ENCODE measurements at places on chromosomes 7 and 10.

DNA sequence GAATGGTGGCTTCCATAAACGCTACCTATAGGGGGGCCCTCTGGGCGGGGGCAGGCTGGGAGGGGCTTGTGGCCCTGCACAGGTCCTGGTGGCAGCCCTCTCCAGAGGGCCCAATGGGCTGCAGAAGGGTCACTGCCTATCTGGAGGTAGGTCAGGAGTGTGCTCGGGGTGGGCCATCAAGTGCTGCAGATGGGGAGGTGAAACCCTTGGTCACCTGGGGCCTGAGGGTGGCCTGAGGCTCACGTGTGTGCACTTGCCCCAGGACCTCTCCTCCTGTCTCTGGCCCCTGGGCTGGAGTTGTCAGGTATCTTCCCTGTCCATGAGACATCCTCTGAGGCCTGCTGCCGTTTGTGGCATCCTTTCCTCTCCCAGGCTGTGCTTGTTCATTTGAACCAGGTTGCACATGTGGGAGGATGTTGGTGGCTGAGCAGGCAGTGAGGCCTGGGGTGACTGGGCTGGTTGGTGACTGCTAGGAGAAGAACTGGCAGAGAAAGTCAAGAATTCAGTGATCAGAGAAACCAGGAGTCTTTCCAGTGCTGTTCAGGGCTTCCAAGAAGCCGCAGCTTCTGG is 21.1 kb upstream of the SH2D4B start:
- no peak for DNase-seq

GRCh38 chr7:150784954-150785353 is 15.2 kb downstream of the TMEM176B start:
- DNase-seq = no peak

DNA sequence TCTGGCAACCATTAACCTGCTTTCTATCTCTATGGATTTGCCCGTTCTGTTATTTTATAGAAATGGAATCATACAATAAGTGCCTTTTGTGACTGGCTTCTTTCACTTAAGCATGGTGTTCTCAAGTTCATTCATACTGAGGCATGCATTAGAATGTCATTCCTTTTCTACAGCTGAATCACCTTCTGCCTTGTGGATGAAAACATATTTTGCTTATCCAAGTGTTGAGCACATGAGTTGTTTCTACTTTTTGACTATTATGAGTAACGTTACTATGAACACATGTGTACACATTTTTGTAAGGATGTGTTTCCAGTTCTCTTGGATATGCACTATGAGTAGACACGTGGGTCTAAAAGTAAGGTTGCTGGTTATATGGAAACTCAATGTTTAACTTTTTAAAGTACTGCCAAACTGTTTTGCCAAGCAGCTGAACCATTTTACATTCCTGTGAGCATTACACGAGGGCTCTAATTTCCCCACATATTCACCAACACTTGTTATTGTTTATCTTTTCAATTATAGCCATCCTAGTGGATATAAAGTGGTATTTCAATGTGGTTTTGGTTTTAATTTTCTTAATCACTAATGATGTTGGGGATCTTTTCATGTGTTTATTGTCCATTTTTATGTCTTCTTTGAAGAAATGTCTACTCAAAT is 241.3 kb downstream of the FANK1 start:
- no peak for DNase-seq

- no peak for DNase-seq
These were observed 234.5 kb downstream of the TCERG1L start for GRCh38 chr10:131077031-131077430.

GRCh38 chr7:33685981-33686683 is 219.2 kb upstream of the BMPER start:
- DNase-seq = no peak

DNA sequence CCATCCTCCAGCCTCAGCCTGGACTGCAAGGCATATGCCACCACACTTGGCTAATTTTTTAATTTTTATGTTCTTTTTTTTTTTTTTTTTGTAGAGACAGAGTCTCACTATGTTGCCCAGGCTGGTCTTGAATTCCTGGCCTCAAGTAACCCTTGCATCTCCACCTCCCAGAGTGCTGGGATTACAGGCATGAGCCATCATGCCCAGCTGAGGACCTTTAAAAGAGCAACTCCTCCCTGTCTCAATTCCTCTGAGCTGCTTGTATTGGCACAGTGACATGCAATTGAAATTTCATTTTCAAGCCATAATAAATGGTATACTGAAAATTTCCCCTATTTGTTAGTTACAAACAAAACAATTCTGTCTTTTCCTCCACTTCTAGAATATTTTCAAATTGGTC is 19.5 kb downstream of the DNAJB9 start:
- no peak for DNase-seq

GRCh38 chr10:97904018-97904381 is 54.4 kb downstream of the GOLGA7B start:
- no peak for DNase-seq

DNA sequence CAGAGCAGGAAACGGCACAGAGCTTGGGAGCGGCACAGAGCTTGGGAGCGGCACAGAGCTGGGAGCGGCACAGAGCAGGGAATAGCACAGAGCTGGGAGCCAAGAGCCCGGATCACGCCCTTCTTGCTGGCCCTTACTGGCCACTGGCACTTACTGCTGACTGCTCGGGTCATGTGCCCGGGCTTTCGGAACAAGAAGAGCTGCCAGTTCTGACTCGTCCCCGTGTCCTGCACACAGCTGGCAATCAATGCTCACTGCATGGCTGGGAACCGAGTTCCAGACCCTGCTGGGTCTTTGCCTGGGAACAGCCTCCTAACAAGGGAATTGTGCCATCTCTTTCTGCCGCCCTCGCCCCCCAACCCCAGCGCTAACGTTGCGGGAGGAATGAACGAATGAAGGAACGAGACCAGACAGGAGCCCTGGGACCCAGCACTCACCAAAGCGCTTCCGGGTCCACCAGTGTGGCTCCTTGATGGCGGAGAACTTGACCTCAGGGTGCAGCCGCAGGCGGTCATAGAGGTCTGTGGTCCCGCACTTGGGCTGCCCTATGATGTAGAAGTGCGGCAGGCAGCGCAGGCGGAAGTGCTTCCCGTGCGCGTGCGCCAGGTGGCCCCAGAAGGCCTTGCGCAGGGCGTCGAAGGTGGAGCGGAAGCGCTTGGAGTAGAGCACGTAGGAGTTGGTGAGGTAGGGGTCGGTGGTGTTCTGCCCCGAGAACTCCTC is 49.1 kb downstream of the CHST15 start:
- DNase-seq = no peak

DNA sequence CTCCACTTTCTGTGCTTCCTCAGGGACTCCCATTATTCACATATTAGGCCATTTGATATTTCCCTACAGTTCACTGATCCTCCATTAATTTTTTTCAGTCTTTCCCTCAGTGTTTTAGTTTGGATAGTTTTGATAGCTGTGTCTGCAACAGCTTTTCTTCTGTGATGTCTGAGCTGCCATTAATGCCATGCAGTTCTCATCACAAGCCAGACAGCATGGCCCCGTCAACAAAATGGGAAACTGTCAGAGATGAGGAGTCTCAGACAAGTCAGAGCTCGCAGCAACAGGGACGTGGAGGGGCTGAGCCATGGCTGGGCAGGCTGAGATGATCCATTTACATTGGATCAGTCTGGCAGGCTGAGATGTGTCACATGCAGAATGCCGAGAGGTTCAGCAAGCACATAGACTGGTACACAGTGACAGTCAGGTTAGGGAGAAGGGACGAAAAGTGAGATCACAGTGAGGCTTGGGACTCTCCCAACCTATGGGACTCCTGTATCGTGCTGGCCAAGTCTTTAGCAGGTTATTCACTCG is 65.4 kb downstream of the NPS start:
- DNase-seq = no peak

DNA sequence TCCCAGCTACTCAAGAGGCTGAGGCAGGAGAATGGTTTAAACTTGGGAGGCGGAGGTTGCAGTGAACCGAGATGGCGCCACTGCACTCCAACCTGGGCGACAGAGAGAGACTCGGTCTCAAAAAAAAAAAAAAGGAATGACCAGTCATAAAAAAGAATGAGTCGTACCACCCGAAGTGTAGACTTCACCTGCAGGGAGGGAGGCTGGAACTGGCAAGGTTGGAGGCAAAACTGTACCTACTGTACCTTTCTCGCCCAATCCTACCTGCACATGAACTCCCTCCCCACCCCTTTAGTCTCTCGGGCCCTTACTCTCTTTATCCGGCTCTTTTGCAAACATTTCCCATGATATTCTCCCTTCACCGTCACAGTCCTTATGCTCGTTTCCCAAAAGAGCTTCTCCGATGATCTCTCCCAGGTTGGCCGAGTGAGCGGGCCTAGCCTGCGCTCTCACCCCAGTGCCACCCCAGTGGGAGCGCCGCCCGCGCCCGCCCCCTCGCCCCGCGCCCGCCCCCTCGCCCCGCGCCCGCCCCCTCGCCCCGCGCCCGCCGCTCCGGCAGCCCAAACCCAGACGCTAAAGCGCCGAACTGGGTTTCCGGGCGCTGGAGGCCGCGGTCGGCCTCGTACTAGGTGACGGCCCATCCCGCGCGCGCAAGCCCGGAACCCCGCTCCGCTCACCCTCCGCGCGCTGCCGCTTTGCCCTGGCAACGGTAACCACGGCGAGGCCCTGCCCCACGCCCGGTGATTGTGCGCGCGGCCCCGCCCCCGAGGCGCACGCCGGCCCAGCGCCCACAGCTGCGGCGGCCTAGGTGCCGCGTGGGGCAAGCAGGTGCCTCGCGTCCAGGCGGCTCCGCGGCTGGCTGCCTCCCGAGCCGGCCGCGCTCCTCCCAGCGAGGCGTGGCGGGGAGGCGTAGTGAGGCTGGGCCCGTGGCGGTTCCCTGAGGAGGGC is at the start of gene SMKR1:
Gene SMKR1 (plus strand): TSS at position 772 of the 948 bp plus-strand sequence. CDS start 294 bp downstream, outside the sequence.
- DNase-seq = peak; percentile 89

GRCh38 chr10:59654007-59654406 is 55.6 kb downstream of the SLC16A9 start:
- no peak for DNase-seq

DNA sequence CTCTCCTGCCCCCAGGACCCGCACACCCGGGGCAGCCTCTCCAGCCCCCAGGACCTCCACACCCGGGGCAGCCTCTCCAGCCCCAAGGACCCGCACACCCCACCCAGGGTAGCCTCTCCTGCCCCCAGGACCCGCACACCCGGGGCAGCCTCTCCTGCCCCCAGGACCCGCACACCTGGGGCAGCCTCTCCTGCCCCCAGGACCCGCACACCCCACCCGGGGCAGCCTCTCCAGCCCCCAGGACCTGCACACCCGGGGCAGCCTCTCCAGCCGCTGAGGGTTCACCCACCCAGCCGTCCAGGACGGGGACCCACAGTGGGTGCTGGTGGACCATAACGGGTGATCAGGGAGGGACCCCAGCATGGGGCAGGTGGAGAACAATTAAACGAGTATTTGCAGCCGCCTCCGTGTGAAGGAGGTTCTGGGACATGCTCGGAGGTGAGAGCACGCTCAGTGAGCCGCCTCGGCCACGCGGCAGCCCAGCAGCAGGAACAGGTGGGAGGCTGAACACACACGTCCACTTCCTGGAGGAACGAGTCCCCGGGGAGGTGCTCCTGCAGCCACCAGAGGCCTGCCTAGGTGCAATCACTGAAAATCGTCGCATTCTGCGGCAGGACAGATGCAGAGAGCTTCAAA is 107.9 kb downstream of the PDGFA start:
- DNase-seq = no peak

- DNase-seq = no peak
These were observed 85.9 kb downstream of the CD36 start for GRCh38 chr7:80724249-80724871.

DNA sequence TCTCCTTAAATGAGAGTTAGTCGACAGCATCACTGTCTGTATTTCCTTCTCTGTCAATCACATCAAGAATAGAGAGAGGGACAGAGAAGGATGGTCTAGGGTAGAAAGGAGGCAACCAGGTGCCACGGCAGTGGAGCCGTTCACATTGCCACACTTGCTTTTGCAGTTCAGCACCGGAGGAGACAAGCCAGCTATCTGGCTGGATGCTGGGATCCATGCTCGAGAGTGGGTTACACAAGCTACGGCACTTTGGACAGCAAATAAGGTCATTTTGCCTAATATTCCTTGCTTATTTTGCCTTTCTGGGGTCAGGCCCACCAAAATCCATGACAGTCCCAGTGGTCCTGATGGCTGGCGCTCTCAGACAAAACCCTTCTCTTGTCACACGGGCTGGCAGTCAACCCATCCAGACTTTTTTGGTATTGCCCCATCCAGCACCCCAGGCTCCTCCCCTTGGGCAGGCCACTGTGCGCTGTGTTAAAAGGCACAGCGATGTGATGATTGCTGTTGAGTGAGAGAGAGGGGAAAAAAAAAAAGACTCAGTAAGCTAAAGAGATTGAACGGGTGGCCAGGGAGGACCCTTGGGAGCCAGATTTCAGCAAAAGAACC is 8.4 kb downstream of the CPA2 start:
- no peak for DNase-seq

DNA sequence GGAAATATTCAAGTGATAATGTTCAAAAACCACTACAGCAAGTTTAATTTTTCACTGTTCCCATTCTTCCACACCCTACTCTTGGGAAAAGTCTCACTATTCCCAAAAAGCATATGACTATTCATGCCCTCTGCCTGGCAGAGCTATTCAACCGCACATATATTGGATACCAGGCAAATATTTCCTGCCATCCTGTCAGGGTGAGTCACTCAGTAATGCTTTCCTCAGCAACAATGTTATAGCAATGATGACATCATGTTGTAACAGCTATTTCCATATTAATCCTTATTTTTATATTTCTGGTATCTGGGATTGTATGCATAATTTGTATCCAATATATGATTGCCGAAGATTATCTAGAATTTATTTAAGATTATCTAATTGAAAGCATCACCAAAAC is 114.0 kb upstream of the PLXDC2 start:
- DNase-seq = no peak

DNA sequence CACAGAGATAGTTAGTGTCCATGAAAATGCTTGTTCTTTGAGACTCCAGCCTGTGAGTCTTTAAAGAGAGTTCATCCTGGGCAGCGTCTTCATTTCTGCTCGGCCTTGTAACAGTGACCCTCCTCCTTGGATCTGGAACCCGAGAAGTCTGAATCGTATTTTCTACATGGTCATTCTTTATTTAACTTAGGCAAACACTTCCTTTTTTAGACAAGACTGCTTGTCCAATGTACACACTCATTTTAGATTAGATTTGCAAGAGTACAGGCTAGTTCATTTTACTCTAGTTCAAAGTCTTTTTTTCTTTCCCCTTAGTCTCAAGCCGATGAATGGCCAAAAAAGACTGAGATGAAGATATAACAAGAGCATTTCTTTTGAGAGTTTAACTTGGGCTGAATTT is 133.5 kb downstream of the CHN2 start:
- no peak for DNase-seq

GRCh38 chr10:15579605-15580004 is 140.1 kb downstream of the ITGA8 start:
- DNase-seq = no peak
